T-helper 17 cell (primary cell): ENCODE measurements at places on chromosomes 5 and 9. TPM values are rescaled to one million over a fixed set of nuclear protein-coding genes. Genes with fewer than 3 reads are reported as not detected.

The TSSK1B gene
- not detected for total RNA-seq

DNA sequence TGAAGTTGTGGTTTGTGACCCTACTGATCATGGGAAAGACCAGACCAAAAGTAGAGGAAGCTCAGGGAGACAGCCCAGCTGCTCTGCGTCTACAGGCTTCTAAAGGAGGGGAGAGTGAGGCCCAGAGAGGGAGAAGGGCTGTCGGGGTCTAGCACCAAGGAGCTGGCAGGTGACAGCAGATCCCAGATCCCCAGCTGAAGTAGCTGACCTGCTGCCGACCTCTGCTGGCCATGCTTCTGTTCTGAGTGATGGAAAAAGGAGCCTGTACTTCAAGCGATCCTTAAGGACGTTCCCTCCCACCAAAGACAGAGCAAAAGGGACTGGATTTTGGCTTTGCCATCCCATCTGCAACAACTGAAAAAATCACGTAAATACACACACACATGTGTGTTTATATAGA lies 22.7 kb upstream of the QSOX2 start:
- no peak overlapping the region for H3K4me3 ChIP-seq
- DNase-seq: no peak
- no peaks in the 10 kb centered on the region for H3K36me3 ChIP-seq
- peaks cover 5% of the 10 kb centered on the region for H3K27me3 ChIP-seq
- H3K4me1 ChIP-seq: peaks cover 4% of the 10 kb centered on the region

DNA sequence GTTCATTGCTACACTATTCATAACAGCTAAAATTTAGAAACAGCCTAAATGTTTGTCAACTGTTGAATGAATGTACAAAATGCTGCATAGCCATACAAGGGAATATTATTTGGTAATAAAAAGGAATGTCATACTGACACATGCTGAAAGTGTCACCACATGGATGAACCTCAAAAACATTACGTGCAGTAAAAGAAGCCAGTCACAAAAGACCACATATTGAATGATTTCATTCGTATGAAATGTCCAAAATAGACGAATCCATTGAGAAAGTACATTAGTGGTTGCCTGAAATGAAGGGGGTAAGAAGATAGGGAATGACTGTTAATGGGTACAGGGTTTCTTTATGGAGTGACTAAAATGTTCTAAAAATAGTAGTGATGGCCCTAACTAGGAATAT lies 11.6 kb upstream of the ECM2 start:
- no peaks in the 10 kb centered on the region for H3K27me3 ChIP-seq
- H3K27ac ChIP-seq: no peak overlapping the region
- no peak overlapping the region for H3K4me3 ChIP-seq
- H3K36me3 ChIP-seq: no peaks in the 10 kb centered on the region

DNA sequence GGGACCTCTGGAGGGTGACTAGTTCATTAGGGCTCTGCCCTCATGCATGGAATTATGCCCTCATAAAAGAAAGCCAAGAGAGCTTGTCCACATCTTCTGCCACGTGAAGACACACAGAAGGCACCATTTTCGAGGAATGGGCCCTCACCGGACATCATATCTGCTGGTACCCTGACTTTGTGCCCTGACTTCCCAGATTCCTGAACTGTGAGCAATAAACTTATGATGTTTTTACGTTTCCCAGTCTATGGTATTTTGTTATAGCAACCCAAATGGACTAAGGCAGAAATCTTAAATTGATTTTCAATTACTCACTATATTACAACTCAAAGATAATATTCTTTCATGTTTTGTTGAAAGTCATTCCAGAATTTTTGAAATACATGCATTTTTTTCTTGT lies 163.8 kb upstream of the PAPPA start:
- H3K36me3 ChIP-seq: no peaks in the 10 kb centered on the region
- H3K27me3 ChIP-seq: no peaks in the 10 kb centered on the region
- H3K4me1 ChIP-seq: no peaks in the 10 kb centered on the region
- no peak overlapping the region for H3K27ac ChIP-seq
- H3K4me3 ChIP-seq: no peak overlapping the region

The STK32A gene
- total RNA-seq: not detected

The CTSV gene
- not detected for total RNA-seq

DNA sequence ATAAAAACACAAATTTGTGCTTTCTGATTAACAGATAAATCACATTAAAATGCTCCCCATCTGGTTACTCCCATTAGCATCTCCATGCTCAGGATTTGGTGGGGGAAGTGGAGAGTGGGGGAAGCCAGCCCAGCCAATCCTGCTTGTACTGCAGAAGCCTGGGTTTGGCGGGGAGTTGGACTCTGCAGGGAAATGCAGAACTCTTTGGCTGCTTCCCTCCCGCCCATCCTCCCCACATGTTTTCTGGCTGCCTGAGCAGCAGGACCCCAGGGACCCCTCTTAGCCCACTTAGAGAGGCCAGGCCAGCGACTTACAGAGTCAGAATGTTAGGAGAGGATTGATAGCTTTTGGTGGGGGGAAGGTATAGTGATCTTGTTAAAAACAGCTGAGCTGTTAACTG lies 59.5 kb upstream of the FOXI1 start:
- H3K4me1 ChIP-seq: peaks cover 30% of the 10 kb centered on the region
- no peak for DNase-seq
- H3K27ac ChIP-seq: no peak overlapping the region
- H3K36me3 ChIP-seq: peaks cover 33% of the 10 kb centered on the region
- H3K27me3 ChIP-seq: no peaks in the 10 kb centered on the region

- H3K4me1 ChIP-seq: no peaks in the 10 kb centered on the region
- H3K27ac ChIP-seq: no peak overlapping the region
Measured at GRCh38 chr9:87120610-87121009, 173.3 kb upstream of the GAS1 start.
